ENCODE measurements at places on chromosomes 1 and 21.

DNA sequence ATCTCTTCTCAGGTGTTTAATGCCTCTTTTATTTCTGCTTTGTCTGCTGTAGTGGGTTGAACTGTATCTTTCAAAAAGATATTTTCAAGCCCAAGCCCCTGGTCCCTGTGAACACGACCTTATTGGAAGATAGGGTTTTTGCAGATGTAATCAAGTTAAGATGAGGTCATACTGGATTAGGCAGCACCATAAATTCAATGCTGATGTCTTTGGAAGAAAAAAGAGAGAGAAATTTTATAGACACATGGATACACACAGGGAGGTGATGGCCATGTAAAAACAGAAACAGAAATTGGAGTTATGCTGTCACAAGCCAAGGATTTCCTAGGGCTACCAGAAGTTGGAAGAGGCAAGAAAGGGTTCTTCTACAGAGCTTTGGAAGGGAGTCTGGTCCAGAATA lies 301.4 kb downstream of the KCTD3 start:
- no peak for DNase-seq

DNA sequence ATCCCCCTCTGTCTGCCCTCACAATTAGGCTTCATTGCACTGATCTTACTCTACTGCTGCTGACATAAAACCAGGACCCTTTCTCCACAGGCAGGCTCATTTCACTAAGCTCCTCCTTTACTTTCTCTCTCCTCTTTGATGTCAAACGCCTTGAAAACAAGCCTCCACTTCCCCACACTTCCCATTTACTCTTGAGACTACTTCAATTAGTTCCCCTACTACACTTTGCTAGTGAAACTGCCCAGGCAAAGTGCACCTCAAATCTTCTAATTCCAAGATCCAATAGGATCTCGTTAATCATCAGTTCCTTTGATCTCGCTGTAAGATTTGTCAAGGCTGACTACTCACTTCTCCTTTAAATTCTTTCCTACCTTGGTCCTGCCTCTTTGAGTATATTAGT lies 5.9 kb upstream of the CDC20 start:
- no peak for DNase-seq

GRCh38 chr1:211258310-211258755 lies 833 bp upstream of the RCOR3 start:
- DNase-seq: peak; percentile 86

GRCh38 chr1:244473059-244473605 lies 12.1 kb downstream of the CATSPERE start:
- DNase-seq: no peak

DNA sequence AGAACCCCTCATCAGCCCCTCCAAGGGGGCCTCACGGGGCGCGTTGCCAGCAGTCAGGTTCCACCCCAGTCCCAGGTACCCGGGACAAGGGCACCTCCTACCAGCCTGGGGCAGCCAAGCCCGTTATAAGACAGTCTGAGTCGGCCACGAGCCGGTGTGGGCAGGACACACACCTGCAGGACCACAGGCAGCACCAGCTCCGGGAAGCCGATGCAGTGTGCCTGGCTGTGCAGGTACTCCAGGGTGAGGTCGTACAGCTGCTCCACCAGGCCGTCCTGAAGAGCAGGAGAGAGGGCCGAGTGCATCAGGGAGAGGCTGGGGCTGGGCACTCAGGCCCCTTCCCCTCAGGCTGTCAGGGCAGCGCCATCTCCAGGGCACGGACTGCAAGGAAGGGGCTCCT lies 11.1 kb downstream of the NOC2L start:
- no peak for DNase-seq

DNA sequence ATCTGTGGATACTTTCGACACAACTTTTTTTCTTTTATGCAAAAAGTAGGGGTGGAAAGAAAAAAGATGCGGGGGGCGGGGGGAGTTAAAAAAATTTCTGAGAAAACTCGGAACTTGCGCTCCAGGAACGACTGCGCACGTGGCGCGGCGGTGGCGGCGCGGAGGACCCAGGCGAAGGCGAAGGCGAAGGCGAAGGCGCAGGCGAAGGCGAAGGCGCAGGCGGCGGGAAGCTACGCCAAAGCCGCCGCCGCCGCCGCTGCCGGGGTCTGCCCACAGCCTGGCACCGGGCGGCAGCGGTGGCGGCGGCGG lies 208 bp upstream of the BARHL2 start:
- no peak for DNase-seq

GRCh38 chr1:26027716-26028489 lies 6.3 kb downstream of the EXTL1 start:
- no peak for DNase-seq

DNA sequence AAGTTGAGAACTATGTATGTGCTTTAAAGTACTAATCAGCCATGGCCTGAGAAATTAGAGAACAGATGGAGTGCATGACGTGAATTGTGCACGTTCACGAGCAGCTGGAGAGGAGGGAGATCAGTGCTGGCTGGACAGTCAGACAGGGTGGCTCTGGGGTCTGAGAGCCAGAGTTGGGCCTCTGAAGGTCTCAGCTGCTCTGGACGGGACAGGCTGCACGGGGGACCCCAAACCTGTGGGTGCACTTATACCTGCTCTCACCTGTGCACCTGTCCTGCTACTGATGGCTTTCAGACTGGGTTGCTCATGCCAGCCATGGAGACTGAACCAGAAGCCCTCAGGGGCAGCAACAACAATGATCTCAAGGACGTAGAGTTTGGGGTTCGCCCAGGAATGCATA lies 43.5 kb downstream of the UMODL1 start:
- DNase-seq: no peak

GRCh38 chr1:113934006-113934405 lies 4.9 kb downstream of the HIPK1 start:
- no peak for DNase-seq

DNA sequence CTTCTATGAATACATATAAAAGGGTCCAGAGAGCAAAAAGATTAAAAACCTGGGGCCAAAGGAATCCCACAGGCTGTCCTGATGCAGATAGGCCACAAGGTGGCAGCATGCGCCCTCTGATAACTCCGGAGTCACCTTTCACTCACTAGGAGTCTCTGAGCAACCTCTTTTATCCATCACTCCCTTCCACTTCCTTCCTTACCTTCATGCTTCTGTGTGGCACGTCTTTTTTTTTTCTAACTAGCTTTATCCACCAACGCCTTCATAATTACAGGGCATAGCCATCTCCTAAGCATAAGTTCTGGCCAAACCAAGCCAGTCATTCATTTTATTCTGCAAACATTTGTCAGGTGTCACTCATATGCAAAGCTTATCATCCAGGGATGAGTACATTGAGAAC lies 3.9 kb upstream of the PGLYRP4 start:
- peak; percentile 45 for DNase-seq

- no peak for DNase-seq
Observed at GRCh38 chr1:224615861-224616755, at the start of gene CNIH3. TSS of gene CNIH3 (plus strand) at chr1:224616317. CDS start at chr1:224617175, 858 bp downstream.

DNA sequence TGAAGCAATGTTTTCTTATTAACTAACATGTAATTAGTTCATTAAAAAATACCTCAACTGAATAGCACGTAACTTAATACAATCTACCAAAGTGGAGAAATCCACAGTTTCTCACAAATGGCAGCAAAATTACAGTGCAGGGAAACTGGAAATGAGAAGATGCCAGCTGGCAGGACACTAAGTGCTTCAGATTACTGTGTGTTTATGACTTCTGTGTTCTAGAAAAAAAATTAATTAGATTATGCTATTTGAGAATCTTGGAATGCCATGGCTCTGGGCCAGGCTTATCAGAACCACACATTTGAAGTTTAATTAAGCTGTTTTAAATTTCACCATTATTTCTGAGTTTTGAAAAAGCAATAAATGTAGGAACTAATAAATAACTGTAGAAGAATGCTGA lies 357.6 kb downstream of the TGFB2 start:
- no peak for DNase-seq

GRCh38 chr1:80542231-80542630 lies 1258.5 kb upstream of the ADGRL2 start:
- DNase-seq: no peak

DNA sequence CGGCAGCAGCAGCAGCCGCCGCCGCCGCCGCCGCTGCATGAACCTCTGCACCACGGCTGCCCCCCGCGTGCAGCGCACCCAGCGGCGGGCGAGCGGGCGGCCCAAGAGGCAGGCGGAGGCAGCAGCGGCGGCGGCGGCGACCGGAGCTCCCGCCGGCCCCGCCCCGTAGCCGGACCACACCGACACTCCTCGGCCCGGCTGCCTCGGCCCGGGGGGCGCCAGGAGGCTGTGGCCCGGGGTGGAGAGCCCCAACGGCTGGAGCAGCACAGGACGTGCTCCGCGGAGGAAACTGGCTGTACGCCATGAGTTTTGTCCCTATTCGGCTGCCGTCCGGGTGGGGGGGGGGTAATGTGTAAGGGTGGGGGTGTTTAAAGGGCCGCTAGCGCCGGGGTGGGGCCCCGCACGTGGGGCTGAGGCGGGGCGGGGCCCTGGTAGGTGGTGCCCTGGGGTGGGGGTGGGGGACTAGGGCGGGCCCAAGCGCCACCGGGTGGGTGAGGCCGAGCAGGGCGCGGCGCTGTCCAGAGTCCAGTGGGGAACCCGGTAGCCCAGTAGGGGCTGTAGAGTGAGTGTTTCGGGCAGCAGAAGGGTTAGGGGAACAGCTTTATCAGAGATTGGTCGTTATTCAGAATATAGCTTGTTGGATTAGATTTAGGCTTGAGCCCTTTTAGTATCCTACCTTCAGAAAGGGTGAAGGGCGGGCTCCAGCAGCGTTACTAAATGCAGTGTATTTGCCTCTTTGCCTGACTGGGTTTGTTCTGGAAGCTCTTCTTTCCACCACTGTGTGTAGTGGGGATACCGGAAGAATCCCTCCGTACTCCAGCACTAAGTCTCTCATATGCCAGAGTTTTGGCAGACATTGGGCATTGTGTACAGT lies at the start of gene FAM78B:
TSS of gene FAM78B (minus strand) at position 304 of the 874 bp plus-strand sequence. CDS start 753 bp downstream, outside the sequence.
- DNase-seq: peak; percentile 20

GRCh38 chr1:50295566-50295965 lies 127.7 kb downstream of the DMRTA2 start:
- DNase-seq: no peak

- no peak for DNase-seq
Observed at GRCh38 chr1:221871056-221871455, 129.2 kb upstream of the DUSP10 start.

- DNase-seq: no peak
Observed at GRCh38 chr1:88186911-88187310, 497.2 kb upstream of the PKN2 start.

- no peak for DNase-seq
Observed at GRCh38 chr1:31936278-31936980, 1.7 kb downstream of the PTP4A2 start.

GRCh38 chr1:172447641-172448040 lies 3.8 kb upstream of the PIGC start:
- DNase-seq: peak; percentile 89

GRCh38 chr1:241990040-241990439 lies 8.9 kb downstream of the MAP1LC3C start:
- peak; percentile 44 for DNase-seq

- DNase-seq: no peak
Observed at GRCh38 chr1:55076356-55076755, 37.0 kb downstream of the PCSK9 start.

DNA sequence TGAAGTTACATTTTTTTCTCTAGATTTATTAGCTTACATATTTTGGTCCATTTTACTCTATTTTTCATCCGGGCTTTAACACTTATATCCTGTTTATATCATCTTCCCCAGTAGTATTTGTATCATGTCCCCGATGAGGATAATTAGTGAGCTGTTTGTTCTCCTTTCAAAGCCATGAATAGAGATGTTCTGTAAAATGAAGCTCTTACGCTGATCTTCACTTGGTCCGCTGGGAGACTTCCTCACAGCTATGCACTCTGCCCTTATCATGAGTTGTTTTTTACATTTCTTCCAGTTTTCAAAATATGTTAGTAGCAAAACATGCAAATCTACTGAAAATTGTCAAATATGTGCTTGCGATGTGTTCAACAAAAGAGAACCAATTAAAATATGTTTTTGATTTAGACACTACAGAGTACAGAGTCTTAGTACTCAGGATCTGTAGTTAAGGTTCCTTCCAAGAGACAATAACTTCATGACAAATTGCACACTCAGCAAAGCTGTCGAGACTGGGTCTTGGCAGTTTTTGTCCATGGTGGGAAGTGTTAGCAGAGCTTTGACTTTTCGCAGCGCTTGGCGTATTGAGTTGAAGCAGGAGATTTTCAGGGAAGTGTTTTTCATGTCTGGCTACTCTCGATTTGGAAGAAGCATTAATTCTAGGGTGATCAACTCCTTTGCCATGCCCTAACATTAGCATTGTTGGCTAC lies 292.0 kb upstream of the ADAMTS5 start:
- DNase-seq: no peak

DNA sequence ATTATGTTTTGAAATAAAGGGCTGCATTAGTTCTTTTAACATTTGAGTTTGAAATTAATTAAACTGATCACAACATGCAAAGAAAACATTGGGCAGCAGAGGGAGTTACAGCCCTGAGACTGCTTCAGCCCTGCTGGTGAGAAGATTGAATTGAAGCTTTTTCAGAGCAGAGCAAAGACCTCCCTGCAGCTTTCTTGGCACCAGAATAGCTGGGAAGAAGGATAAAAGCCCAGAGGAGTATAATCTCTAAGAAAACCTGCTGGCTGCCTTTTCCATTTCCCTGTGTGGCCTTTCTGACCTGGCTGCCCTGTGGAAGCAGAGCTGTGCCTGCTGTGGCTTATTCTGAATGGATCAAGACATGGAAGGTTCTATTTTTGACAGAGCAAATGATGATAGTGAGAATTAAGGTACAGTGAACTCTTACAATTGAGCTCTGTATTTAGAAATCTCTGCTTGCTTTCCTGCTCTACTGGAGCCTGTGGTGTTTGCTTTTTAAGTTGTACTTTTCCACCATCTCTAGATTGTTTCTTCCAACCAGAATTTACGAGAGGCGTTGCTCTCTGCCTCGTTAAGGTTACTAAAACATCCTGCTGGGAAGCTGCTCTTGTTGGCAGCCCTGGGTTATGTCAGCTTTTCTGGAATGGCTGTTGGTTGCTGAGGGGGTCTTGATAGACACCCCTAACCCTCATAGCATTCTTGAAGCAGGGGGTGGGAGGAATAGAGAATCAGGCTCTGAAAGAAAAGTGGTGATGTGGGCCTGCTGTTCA lies 9.9 kb downstream of the SNRPE start:
- DNase-seq: no peak

- no peak for DNase-seq
Observed at GRCh38 chr21:34343838-34344381, 19.9 kb upstream of the KCNE2 start.

DNA sequence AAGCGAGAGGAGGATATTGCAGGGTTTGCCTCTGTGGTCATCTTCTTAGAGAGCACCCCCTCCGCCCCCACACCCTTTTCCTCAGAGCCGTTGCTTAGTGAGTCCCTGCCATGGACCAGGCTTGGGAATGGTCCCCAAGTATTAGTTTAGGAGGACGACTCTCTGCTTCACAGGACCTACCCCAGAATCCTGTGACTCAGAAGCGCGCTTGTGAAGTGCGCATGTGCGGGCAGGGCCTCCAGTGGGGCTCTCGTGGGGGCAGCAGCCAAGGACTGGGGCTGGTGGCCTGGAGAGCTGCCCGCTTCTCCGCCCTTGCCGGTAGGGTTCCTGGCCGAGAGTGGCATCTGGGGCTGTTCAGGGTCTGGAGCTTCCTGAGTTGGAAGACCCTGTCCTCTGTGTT lies 37.3 kb upstream of the HMGN1 start:
- no peak for DNase-seq

Measured in breast epithelium (tissue), 4 donors.